Activated T-helper 2 cell treated with anti-CD3 and anti-CD28 coated beads, Interferon-gamma antibody, Interleukin-2, Interleukin-4, amounts not matched to agents 10 μg/mL and 5 μg/mL and 100 μg/mL, durations not matched to agents 14 hours and 24 hours and 36 hours (primary cell): ENCODE measurements at places on chromosomes 12 and 14. TPM values are rescaled to one million over a fixed set of nuclear protein-coding genes. Genes with fewer than 3 reads are reported as not detected.

- H3K4me3 ChIP-seq: no peak overlapping the region
- DNase-seq: no peak
- peak overlapping the region; percentile 88 for H3K27ac ChIP-seq
- no peaks in the 10 kb centered on the region for H3K27me3 ChIP-seq
- peaks cover 20% of the 10 kb centered on the region for H3K4me1 ChIP-seq
These were observed 37.7 kb downstream of the DIP2B start for GRCh38 chr12:50542448-50542847.

SLC10A1 gene
- total RNA-seq: not detected in 2 replicates

TEX22 gene
- total RNA-seq: 4.7 and 5.0 TPM in 2 replicates

DNA sequence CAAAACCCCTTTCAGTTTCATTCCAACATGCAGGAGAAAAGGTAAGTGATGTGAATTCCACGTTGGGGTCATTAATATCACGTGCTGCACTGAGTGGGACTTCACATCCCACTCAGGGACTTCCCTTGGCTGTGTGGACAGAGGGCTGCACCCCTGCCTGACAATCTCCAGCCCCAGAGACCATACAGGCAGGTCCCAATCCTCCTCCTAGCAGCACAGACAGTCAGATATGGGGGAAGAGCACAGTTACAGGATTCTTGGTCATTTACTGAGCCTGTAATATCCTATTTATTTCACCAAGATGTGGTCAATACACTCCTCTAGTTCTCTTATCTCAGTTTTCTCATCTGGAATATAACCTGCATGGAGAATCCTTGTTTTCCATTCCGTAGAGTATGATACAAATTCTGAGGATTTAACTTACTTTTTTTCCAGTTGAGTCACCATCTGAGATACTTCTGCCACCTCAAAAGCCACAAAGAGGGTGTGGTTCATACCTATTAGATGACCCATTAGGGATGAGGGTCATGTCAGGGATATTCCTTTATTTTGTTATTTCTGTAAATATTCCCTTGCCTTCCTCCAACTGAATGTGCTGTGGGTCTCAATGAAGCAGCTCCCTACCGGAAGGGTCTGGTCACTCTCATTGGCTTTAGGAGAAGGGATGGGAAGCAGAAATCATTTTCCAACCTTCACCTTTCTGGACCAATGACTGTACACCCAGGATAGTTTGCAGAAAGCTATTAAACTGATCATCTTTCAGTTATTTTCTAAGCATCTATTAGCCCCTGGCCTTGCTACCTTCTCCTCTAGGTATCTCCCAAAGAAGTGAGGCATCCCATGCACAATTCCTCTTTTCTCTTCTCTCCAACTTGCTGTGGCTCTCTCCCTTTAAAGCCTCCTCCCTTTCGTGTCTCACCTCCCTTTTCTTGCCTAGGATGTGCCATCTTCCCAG is 43.0 kb upstream of the NTF3 start:
- DNase-seq: no peak
- H3K27ac ChIP-seq: no peak overlapping the region
- no peaks in the 10 kb centered on the region for H3K4me1 ChIP-seq
- H3K36me3 ChIP-seq: no peaks in the 10 kb centered on the region

DNA sequence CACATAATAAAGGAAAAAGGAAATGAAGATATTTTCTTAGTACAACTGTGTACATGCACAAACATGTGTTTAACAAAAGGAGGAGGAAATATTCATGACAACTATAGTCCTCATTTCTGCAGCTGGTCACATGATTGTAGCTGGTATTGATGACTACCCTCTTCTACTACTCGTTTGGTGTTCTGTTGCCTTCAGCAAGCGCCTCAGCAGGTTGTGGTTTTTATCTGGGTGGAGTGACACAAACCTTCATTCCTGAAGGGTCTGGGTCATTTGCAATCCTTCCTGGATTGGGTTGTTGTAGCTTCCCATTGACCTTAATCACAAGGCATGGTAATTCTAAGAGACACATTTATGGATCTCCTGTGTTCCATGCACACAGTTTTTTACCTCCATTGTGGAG is 1009.9 kb upstream of the USP15 start:
- H3K27me3 ChIP-seq: no peaks in the 10 kb centered on the region
- H3K4me1 ChIP-seq: no peaks in the 10 kb centered on the region
- no peak overlapping the region for H3K27ac ChIP-seq
- no peaks in the 10 kb centered on the region for H3K36me3 ChIP-seq

GRCh38 chr12:115212356-115212755 is 528.4 kb upstream of the TBX3 start:
- no peaks in the 10 kb centered on the region for H3K36me3 ChIP-seq
- no peaks in the 10 kb centered on the region for H3K27me3 ChIP-seq
- no peak overlapping the region for H3K27ac ChIP-seq
- H3K4me3 ChIP-seq: no peak overlapping the region
- H3K4me1 ChIP-seq: no peaks in the 10 kb centered on the region

DNA sequence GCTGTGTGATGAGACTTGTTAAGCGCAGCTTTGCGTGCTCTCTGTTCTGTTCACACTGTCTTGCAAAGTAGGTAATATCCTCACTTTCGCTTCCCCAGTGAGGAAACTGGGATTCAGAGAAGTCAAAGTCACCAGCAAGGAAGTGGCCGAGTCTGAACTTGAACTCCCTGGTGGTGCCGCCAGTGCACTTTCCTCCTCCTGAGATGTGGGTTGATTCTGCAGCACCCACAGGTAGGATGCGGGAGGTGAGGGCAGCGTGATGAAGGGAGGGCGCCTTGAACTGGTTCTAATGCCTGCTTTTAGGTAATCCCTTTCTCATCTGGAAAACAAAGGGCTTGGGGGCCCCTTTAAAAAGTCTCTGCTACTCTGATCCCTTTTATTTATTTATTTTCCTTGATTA is 54.9 kb upstream of the IGF1 start:
- no peak overlapping the region for H3K4me3 ChIP-seq
- H3K4me1 ChIP-seq: no peaks in the 10 kb centered on the region
- H3K27ac ChIP-seq: no peak overlapping the region
- H3K36me3 ChIP-seq: no peaks in the 10 kb centered on the region
- peaks cover 12% of the 10 kb centered on the region for H3K27me3 ChIP-seq

DNA sequence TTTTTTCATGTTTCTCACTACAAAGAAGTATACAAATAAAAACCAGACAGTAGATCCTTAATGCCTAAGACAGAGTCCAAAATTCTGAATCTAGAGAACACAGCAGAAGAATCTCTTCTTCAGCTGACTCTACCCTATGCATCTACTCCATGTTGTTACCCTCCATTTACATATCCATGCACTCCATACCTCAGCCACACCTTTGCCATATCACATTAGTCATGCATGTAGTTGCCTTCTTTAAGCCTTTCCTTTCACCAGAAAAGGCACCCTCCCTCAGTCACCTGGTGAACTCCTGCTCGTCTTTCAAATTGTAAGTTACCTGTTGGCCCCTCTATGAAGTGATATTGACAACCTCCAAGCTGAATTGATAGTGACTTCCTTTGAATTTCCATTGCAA is 271.2 kb upstream of the FAR2 start:
- H3K36me3 ChIP-seq: no peaks in the 10 kb centered on the region
- H3K4me1 ChIP-seq: no peaks in the 10 kb centered on the region
- no peak for DNase-seq
- no peak overlapping the region for H3K4me3 ChIP-seq

DNA sequence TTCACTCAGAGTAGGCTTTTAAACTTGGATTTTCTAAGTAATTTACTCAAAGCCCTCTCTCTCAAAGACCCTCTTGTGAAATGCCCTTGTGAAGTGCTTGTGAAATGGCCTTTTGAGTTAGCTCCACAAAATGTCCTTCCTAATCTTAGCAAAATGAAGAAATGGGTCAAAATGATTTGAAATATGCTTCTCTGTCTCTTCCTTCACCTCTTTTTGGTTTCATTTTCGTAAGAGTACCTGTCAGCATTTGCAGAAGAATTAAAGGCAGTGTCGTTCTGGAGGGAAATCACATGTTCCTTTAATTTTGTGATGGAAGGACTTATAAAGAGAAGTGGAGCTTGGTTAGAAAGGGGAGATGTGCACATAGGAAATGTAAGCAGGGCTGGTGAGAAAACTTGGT is 93.7 kb downstream of the HMGA2 start:
- no peaks in the 10 kb centered on the region for H3K36me3 ChIP-seq
- H3K4me3 ChIP-seq: no peak overlapping the region
- peaks cover 6% of the 10 kb centered on the region for H3K27me3 ChIP-seq

DNA sequence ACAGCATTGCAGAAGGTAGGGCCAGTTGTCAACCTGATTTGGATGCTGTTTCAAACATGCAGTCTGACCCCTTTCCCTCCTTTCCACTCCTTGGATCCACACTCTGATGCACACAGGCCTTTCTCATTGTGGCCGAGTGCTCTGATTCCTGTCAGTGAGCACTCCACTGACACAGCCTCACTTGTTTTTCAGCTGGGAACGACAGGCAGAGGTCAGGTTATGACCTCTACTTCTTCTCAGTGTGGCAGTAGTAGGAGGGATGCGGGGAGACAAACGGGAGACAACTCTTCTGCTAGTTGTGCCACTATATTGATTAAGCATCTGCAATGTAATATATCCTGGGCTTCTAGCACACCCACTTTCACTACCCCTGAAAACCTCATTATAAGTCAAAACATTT is 61.8 kb downstream of the DERA start:
- H3K36me3 ChIP-seq: no peaks in the 10 kb centered on the region
- H3K27me3 ChIP-seq: no peaks in the 10 kb centered on the region
- no peak overlapping the region for H3K4me3 ChIP-seq
- no peaks in the 10 kb centered on the region for H3K4me1 ChIP-seq

GRCh38 chr12:93442411-93443340 is 929 bp upstream of the UBE2N start:
- peak overlapping the region; percentile 93 for H3K4me3 ChIP-seq
- peaks cover 37% of the 10 kb centered on the region for H3K4me1 ChIP-seq
- no peak for DNase-seq
- peak overlapping the region; percentile 95 for H3K27ac ChIP-seq
- no peaks in the 10 kb centered on the region for H3K27me3 ChIP-seq
